ENCODE measurements at places on chromosomes 13 and 19. TPM values are rescaled to one million over a fixed set of nuclear protein-coding genes. Genes with fewer than 3 reads are reported as not detected.

DNA sequence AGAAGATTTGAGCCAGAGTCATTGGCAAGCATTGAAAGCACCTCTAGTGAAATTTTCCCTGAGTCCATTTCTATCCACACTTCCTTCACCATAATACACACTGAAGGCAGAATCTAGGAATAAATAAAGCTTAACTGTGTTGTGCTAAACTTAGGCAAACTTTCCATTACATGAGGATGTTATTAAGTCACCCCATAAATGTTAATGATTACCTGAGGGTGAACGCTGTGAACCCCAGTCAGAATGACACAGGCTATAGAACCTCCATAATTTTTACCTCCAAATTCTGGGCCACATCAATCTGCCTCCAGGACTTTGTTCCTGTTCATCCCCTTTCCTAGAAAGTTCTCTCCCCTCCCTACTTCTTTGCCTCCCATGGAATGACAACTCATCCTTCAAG lies 71.0 kb downstream of the RAP2A start:
- DNase-seq = no peak

- DNase-seq = no peak
These were observed 76.0 kb downstream of the TEX29 start for GRCh38 chr13:111396457-111396856.

DNA sequence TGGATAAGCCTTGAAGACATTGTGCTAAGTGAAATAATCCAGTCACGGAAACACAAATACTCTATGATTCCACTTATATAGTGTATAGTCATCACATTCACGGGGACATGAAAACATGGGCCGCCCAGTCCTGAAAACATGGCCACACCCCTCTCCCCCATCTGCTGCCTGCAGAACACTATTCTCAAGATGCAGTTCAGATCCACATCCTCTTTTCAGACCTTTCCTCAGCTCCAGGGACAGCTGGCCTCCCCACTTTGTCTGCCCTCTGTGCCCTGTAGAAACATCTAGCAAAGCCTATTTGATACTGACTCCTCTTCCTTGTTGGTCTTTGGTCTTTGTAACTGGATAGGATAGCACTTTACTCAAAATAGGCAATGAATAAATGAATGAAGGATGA lies 8.3 kb downstream of the RFX2 start:
- no peak for DNase-seq

DNA sequence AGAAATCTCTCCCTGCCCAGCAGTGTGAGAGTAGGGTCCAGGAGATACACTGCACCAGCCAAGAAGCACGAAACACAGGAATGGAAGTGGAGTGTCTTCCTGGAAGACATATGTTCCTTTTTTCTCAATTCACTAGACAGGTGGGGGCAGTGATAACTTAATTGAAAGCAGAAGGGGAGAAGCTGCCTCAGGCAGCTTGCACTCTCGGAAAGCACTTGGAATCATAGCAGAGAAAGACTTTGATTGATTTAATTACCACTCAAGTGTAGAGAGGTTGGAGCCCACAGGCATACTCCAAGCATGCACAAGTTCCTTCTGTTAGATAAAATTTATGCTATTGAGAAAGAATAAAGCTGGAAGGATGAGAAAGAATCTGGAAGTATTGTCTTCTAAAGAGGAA lies 249.4 kb downstream of the SLITRK6 start:
- no peak for DNase-seq

- no peak for DNase-seq
These were observed 1.2 kb upstream of the ENOX1 start for GRCh38 chr13:43787997-43788396.

- DNase-seq = no peak
These were observed 154.4 kb downstream of the EFNB2 start for GRCh38 chr13:106381091-106381490.

DNA sequence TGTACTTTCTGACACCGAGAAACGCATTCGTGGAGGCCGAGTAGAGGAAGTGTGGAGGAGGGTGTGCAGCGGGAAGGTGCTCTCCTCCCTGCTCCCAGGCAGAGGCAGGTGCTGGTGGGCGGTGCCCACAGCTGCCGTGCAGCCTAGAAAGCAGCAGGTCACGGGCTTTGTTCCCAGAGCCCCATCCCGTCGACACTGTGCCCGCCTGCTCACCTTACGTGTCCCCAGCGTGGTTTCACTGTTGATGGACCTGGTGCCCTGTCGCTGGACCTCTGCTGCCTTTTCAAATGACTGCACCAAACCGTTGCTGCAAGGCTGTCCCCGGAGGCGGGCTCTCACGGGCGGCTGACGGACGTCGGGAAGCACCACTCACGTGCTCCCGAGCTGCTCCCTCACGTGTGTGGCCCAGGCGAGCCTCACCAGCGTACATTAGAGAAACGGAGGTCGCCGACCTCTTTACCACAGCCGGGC lies 20.8 kb downstream of the PLEKHJ1 start:
- DNase-seq = no peak

DNA sequence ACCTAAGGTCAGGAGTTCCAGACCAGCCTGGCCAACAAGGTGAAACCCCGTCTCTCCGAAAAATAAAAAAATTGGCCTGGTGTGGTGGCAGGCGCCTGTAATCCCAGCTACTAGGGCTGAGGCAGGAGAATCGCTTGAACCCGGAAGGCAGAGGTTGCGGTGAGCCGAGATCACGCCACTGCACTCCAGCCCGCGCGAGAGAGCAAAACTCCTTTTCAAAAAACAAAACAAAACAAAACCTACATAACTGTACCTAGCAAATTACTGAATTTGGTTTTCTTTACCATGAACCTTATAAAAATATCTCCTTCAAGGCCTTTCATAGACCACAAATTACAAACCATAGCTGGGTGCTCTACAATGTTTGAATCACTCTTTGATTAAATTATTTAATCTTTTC lies 760 bp downstream of the ZNF91 start:
- no peak for DNase-seq

- DNase-seq = no peak
These were observed 50.8 kb upstream of the FLT1 start for GRCh38 chr13:28545583-28546333.

The SBK2 gene
- not detected for total RNA-seq

DNA sequence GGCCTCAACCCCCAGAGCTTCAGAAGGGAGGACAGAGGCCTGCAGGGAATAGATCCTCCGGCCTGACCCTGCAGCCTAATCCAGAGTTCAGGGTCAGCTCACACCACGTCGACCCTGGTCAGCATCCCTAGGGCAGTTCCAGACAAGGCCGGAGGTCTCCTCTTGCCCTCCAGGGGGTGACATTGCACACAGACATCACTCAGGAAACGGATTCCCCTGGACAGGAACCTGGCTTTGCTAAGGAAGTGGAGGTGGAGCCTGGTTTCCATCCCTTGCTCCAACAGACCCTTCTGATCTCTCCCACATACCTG lies 969 bp upstream of the CEACAM5 start:
- peak; percentile 7 for DNase-seq

The CAB39L gene
- total RNA-seq = 12.0 TPM

The NCCRP1 gene
- total RNA-seq = not detected

The LRFN3 gene
- total RNA-seq = 22.4 TPM

DNA sequence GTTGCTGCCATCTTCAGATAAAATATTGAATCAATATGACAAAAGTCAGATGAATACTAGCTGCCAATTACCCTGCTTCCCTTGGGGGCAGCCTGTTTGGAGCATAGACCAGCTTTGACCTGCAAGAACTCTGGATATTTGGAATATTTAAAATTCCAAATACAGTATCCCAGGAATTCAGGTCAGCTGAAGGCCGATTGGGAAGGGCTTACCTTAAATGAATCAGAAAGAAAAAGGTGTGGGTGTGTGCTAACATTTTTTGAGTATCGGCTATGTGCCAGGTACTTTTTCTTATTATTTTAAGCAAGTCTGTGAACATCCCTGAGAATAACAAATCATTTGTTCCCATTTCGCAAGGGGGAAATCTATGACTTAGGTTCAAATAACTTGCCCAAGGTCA lies 1.8 kb upstream of the RUBCNL start:
- DNase-seq = no peak
